ENCODE measurements at places on chromosomes 5 and 9.

DNA sequence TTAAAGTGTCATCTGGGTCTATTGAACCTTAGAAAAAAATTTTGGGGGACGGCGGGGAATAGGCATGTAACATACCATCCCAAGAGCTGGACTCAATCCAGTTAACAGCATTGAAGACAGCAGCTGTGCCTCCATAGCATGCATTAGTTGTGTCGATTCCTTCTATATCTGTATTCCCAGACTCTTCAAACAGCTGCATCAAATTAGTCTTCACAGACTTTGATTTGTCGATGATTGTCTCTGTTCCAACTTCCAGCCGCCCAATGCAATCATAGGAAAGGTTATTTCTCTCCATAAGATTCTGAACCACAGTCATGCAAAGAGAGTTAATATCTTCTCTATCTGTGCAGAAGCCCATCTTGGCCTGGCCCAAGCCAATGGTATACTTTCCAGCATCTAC lies 14.8 kb downstream of the HMGCS1 start:
- no peak for DNase-seq

GRCh38 chr5:6827526-6828219 lies 114.4 kb downstream of the TENT4A start:
- no peak for DNase-seq

- no peak for DNase-seq
These were observed 9.3 kb downstream of the SH3RF2 start for GRCh38 chr5:145945620-145946111.

DNA sequence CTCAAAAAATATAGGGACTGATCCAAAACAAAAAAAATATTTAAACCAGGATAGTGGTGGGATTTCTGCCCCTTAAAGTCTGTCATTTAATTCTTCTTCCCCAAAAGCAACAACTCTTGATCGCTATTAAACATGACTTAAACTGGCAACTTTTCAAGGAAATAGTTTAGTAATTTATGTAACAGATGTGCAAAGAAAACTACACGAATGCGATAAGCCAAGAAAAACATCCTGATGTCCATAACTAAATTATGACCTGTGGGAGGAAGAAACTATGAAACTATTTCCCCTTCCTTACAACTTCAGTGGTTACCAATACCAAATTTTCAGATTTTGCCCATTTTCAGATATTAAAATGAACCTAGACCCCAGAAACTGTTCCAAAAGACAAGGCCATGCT lies 31.5 kb downstream of the CLINT1 start:
- DNase-seq: no peak

DNA sequence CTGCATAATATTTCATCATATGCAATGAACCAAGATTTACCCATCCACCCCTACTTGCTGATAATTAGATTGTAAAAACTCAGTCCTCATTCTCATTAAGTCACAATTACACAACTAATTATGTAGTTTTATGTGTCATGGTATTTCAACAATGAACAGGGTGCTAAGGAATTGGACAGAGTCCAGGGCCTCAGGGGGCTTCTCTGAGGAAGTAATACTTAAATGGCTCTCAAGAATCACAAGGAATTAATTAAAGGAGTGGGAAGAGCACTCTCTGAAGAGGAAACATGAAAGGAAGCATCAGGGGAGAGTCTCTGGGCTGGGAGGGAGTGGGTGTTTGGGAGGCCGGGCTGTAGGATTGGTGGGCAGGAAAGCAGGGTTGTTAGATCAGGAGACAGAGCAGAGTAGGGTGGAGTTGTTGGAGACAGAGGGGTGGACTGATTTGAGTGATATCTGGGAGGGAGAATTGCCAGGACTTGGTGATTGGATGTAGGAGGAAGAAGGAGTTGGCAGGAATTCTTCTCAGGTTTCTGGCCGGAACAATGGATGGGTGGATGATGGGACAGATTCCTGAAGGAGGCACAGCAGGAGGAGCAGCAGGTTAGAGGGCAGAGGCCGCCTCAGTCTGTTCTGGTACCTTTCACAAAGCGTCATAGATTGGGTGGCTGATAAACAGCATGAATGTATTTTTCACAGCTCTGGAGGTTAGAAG lies 23.0 kb upstream of the NSG2 start:
- DNase-seq: no peak

- DNase-seq: peak; percentile 73
These were observed 52.3 kb downstream of the PSD2 start for GRCh38 chr5:139847790-139848507.

- no peak for DNase-seq
These were observed 424 bp downstream of the INSYN2B start for GRCh38 chr5:169979871-169980270.

DNA sequence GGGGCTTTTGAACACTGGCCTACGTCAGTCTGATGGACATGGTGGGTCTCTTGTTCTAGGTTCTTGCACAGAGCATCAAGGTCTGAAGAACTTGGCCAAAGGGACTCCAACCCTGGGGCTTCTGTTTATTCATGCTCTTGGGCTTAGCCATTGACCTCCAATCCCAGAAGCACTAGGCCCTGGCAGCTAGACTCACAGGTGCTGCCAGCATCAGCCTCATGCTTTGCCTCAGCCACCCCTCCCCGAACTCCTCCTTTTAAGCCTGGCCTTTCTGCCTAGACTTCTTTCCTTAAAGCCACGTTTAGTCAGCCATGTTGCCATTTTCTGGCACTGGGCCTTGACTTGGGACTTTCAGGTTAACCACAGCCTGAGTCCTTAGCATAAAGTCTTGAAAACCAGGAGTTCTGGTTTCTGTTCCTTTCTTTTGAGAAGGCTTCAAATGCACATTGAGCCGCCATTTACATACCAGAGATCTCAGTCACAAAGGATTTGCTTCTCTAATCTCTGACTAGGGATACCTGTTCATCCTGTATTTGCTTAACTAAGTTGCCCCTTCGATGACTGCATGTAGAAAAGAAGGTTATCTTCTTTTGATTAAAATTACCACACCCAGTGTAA lies 54.7 kb downstream of the ANGPTL2 start:
- no peak for DNase-seq

- no peak for DNase-seq
These were observed 229.1 kb downstream of the SEMA5A start for GRCh38 chr5:9316733-9317132.

DNA sequence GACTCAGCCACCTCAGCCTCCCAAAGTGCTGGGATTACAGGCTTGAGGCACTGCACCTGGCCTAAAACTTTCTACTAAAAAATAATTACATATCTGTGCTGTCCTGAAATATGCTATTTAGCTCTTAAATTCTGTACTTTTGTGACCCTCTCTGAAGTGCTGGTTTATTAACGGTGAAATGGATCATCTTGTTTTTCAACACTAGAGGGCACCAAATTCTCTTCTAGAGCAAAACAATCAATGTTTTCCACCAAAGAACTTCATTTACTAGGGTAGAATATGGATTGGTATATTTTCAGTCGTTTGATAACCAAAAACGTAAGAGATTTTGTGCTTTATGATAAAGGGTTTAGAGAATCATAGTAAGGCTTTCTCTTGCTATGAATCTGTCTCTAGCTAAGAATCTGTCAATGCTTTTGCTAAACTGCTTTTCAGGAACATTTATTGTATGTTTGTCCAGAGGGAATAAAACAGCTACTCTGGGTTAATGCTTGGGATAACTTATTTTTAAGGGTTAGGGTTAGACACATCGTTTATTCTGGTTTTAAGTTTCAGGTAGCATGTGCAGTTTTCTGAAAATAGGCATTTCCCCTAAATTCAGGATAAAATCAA lies 63.6 kb downstream of the RNF180 start:
- DNase-seq: no peak

GRCh38 chr9:16074963-16075362 lies 522.1 kb downstream of the CCDC171 start:
- DNase-seq: no peak

GRCh38 chr5:52705720-52706119 lies 82.0 kb upstream of the ITGA1 start:
- DNase-seq: no peak

DNA sequence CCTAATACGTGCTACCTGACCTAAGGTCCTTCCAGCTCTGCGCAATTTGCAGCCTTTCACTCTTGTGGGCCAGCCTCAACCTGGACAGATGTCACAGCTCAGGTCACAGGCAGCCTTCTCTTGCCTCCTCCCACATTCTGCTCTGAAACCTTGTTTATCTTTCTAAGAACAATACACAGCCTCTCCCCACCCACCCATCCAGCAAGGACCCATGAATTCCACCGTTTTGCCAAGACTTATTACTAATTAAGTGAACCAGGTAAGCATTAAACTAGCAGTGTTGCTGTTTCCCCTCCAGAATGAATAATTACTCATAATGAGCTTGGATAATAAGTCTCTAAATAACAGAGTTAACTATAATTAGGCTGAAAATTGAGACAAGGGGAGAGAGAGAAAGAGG lies 11.0 kb downstream of the FABP6 start:
- no peak for DNase-seq

DNA sequence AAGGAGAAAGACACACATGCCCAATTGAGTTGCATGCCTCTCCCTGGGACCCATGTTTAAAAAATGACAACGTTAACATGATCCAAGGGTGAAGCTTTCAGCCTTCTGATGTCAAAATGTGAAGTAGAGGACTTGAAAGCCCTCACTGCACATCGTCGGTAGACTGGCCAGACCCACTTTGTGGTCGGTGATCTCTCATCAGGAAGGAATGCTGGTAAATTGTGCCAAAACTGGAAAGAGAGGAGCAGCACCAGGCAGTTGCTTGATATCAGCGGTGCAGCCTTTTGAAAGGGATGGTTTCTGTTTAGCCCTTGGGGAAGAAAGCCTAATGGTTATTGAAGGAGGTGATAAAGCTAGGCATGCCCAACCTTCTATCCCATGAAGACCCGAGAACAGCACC lies 125.3 kb upstream of the MARCHF11 start:
- no peak for DNase-seq

GRCh38 chr9:114212826-114213225 lies 57.5 kb downstream of the COL27A1 start:
- DNase-seq: no peak

DNA sequence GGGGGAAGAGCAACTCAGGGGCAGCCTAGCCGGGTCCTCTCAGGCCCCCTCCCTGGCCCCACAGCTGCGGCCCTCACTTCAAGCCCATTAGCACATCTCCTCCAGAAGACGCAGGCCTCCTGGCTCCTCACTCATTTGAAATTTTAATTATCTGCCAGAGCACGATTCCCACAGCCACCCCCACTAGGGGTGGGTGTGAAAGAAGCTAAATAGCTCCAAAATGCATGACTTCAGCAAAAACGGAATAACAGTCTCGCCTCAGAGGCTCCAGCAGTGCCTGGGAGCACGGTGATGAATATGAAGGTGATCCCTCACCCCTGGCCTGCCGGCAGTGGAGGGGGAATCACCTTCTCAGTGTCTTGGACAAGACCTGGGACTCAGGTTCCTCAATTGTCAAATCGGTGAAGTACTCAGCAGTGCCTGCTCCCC lies 61.1 kb upstream of the HRH2 start:
- no peak for DNase-seq

DNA sequence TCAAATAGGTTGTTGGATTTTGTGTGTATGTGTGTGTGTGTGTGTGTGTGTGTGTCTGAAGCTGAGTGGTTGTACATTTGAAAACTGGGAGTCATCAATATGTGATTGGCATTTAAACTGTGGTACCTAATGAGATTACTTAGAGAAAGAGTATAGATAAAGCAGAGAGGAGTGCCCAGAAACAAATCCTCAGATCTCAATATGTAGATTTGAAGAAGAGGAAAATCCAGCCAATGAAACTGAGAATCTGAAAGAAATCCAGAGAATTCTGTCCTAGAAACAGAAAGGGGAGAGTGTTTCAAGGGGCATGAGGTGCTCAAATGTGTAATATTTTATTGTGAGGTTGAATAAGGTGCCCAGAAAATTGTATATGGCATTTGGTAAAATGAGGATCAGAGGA lies 66.2 kb downstream of the CCDC192 start:
- DNase-seq: no peak
